ENCODE measurements at places on chromosomes 11 and 22.

DNA sequence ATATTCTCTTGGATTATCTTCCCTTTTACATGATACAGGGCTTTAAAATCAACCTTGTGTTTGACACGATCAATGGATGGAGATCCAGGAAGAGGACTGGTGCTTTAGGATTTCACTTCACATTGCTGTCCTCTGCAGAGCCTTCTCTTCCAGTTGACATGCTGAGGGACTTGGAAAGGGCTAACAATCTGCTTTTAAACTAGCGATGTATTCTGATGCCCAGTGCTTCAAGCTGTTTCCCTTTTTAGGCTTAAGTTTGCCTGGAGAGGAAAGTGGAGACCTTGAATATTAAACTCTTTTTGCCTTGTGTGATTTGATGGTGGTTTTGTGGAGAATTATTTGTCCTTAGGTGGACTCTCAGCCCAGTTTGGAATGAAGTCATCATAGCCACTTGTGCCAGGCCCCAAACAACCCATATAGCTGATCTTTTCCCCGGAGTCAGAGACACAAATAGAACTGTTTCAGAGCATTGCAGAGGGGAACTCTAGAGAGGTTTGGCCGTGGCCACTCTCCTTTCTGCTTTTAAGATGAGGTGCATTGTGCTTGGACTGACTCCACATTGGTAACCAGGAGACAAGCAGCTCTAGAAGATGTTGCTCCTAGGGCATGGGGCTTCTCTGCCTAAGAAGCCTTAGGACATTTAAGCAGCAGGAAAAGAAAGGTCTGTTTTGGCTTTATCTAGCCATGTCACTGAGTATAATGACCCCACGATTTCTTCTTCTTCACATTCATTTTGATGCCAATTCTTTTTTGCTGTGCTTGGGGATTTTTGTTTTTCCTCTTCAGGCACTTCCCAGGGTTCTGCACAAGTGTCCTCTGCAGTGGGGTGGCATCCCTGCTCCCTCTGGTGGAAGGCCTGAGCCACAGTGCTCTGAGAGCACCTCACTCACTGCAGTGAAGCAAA, 152.8 kb downstream of the NCAM1 start:
- DNase-seq = peak; percentile 60

GRCh38 chr11:10359171-10359570, 54.3 kb downstream of the ADM start:
- no peak for DNase-seq

GRCh38 chr22:22244316-22245250, at the start of gene VPREB1:
Gene VPREB1, plus strand, starts transcription at chr22:22244786. Its CDS starts 28 bp downstream, at chr22:22244814.
- DNase-seq = no peak

DNA sequence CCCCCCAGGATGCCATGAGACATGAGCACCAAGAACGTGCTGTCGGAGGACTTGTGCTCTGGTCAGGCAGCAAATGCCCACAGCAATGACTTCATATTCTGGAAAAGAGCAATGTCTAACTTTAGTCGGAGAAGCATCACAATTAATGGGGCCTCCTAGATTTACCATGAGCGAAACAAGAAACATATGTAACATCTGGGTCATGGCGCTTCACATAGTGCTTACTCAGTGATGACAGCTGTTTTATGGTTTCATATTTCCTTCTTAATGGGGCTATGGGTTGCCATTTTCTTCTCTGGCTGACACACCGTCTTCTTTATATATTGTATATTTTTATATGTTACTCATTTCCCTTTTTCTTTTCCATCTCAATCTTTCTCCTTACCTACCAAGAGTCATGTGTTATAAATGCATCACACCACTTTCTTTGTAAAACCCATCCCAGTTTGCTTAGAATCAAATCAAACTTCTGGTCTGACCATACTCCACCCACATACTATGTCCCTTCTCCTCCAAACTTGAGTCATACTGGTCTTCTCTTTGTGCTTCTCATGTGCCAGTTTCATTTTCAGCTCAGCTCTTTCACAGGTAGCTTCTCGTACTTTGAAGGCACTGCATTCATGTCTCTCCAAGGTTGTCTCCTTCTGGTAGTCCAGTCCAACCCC, 9.4 kb upstream of the CASP12 start:
- DNase-seq = no peak

DNA sequence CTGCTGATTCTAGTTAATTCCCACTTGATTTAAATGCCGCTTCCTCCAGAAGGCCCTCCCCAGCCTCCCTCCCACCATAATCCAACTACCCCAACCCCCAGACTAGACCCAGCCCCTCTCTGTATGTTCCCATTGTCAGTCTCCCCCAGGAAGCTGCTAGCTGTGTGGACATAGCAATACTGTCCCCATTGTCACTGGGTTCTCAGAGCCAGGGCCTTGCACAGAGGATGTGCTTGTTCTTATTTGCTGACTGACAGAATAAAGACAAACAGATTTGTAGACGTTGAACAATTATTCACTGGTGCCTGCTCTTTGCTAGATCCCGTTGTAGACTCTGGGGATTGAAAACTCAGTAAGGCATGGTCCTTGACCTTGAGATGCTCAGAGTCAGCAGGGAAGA, 45.7 kb upstream of the NAV2 start:
- no peak for DNase-seq

DNA sequence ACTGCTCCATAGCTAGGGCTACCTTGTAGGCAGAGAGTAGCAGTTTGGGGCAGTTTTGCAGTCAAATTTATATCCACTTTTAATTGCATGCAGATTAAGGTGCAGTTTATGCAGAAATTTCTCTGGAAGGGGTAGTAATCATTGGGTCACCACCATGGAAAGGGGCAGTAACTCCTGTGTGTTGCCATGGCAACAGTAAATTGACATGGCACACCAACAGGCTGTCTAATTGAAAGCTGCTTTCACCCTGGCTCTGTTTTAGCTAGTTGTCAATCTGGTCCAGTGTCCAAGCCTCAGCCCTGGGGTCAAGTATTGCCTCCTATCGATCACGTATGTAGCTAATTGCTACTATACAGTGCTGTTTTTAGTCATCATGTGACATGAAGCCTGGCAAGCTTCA, 786.1 kb upstream of the CNTN5 start:
- DNase-seq = no peak

DNA sequence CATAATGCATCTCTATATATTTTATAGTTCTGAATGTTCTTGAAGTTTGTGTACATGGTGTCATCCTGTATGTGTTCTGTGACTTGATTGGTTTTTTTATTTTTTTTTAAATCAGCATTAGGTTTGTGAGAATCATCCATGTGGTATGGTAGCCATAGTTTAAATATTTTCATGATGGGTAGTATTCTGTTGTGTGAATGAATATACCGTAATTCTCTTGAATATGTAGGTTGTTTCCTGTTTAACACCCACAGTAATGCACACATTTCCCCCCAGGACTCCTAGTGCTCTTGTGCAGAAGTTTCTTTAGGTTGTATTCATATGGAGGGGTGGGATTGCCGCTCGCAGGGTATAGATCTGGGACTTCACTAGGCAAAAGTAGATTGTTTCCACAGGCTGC, 2.0 kb downstream of the PACS1 start:
- DNase-seq = no peak

GRCh38 chr11:130872981-130873380, 43.3 kb downstream of the SNX19 start:
- DNase-seq = no peak

- no peak for DNase-seq
Observed at GRCh38 chr22:32482708-32483107, 8.1 kb downstream of the FBXO7 start.

GRCh38 chr11:112805658-112806057, 155.6 kb upstream of the NCAM1 start:
- DNase-seq = no peak

DNA sequence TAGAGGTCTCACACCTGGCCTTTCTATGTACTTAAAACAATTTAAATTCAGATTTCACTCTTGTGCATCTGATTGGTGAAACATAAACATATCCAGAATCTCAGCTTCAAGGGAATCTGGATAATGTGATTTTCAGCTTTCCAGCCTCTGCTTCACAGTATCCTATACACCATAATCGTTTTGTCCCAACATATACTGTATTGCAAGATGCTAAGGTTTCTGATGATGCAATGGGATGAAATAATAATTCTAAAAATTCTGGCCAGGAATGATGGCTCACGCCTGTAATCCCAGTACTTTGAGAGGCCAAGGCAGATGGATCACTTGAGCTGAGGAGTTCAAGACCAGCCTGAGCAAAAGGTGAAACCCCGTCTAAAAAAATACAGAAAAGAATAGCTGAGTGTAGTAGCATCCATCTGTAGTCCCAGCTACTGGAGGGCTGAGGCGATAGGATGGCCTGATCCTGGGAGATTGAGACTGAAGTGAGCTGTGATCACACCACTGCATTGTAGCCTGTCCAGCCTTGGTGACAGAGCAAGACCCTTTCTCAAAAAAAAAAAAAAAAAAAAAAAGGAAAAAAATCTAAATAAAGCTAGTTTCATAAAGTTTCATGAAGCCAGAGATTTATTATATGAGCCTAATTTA, 41.0 kb upstream of the CTSC start:
- DNase-seq = no peak

GRCh38 chr22:40332319-40332781, 13.9 kb upstream of the ADSL start:
- no peak for DNase-seq

DNA sequence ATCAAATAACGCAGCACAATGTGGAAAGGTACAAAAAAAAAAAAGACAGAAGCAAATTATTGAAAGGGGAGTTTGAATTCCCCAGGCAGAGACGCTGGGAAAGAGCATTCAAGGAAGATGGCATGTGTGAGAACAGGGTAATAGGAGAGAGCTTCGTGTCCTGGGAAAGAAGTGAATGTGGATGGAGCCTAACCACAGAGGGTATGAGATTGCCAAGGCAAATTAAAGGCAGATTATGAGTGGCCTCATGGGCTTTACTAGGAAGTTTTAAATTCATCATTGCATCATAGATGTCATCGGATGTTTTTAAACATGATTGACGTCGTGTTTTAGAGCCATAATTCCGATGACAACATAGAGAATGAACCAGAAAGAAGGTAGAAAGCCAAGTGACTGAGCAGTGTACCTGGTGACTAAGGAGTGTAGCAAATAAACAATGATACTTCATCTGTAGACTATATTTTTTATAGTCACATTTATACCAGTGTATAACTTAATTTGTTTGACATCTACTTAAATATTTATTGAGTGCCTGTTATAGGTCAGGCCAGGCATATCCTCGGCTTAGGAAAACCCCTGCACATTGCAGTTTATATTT, 151.4 kb downstream of the MSANTD4 start:
- no peak for DNase-seq

DNA sequence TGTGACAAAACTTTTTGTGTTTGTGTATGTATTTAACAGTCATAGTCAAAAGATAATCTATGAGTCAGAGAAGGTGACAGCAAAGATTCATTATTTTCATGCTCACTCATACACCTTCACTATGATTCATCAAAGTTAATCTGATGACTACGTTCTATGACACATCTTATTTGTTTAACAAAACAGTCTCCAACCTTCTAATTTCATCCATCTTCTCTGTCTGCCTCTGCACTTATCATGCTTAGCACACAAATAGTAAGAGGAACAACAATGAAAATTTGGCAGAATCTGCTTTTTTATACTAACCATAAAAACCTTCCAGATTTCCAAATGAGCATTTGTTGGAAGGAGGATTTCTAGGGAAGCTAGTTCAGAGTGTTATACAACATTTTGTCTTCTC, 568.9 kb downstream of the LUZP2 start:
- no peak for DNase-seq
